Suprapubic skin (tissue), 4 donors: ENCODE measurements at places on chromosomes 4 and X. TPM values are rescaled to one million over a fixed set of nuclear protein-coding genes. Genes with fewer than 3 reads are reported as not detected.

GRCh38 chrX:101605728-101606127 is 12.1 kb downstream of the ARMCX6 start:
- no peak for DNase-seq

DNA sequence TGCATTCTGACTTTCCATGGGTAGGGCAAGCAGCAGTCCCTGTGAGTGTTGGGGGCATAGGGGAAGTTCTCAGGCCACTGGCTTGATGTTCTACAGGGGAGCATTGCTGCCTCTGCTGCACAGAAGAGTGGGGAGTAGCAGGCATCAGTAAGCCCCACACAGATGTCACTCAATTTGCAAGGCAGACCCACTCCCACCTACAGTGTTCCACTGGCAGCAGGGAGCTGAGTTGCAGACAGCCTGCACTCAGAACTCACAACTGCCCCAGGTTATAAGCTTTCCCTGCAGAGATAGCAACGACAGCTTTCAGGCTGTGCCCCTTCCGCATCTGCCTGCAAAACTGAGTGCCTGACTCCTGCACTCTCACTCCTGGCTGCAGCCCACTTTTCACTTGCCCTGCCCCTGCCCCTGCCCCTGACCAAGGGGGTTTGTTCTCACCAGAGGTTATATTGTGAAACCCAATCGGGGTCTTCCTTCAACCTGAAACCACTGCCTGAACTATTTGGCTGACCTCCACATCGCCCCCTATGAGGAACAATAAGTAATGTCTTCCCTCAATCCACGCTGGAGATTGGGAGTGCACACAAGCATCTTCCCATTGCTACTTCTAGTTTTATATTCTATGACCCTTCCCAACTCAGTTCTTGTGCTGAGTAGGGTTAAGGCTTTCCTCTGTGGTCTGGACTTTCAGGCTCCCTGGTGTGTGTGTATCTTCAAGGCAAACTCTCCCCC is 227.4 kb upstream of the CXorf51B start:
- DNase-seq: no peak

GRCh38 chr4:14124816-14125215 is 497.3 kb upstream of the BOD1L1 start:
- DNase-seq: no peak

GRCh38 chrX:130916636-130917422 is 13.8 kb upstream of the ENOX2 start:
- no peak for DNase-seq

- DNase-seq: no peak
Measured at GRCh38 chr4:134624365-134624764, 422.8 kb upstream of the PABPC4L start.

GRCh38 chr4:170230242-170230641 is 140.5 kb upstream of the AADAT start:
- DNase-seq: no peak

GRCh38 chrX:152520653-152521052 is 69.5 kb upstream of the GABRA3 start:
- DNase-seq: no peak

- DNase-seq: no peak
Measured at GRCh38 chr4:55625835-55626234, 10.3 kb downstream of the NMU start.

DNA sequence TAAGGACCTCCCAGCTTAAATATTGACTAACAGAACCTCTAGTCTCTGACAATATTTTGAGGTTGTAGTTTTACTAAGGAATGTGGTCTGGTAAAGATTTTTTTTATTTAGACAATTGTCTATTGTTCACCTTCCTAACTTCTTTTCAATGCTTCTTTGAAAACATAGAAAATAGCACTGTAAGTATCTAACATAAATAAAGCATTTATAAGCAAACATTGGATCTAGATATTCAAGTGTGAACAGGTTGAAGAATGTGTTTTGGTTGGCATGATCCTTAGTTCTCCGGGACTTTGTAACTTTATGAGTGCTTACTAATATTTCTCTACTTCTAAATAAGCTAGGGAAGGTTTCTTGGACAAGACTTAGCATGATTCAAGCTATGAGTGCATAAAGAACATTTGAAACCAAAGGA is 285.4 kb upstream of the ARSJ start:
- DNase-seq: no peak

DNA sequence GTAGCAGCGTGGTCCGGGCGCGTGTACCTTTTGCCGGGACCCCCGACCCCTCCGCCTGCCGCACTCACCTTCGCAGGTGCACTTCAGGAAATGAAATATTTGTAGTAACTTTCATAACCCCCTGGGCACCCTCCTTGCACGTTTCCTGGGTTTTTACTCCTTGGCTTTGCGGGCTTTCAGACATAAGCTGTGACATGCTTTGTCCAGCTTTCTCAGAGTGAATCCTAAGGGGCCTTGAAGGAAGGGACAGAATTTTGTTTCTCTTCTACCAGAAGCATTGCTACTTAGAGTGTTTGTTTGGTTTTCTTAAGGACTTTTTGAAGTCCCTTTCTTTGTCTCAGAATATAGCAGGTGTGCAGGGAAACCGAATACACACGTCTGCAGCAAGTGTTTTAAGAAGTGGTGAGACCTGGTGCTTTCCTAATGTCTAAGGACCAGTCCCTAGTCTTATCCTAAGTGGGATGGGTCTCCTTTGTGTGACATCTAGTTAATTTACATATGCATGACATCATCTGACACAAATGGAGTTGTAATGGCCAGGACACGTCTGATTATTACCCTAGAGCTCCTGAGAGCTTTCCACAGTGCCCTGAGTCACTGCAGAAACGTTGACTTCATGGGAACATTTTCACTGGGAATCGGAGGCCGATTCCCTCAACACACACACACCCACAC is 1.3 kb downstream of the FAM149A start:
- DNase-seq: no peak

DNA sequence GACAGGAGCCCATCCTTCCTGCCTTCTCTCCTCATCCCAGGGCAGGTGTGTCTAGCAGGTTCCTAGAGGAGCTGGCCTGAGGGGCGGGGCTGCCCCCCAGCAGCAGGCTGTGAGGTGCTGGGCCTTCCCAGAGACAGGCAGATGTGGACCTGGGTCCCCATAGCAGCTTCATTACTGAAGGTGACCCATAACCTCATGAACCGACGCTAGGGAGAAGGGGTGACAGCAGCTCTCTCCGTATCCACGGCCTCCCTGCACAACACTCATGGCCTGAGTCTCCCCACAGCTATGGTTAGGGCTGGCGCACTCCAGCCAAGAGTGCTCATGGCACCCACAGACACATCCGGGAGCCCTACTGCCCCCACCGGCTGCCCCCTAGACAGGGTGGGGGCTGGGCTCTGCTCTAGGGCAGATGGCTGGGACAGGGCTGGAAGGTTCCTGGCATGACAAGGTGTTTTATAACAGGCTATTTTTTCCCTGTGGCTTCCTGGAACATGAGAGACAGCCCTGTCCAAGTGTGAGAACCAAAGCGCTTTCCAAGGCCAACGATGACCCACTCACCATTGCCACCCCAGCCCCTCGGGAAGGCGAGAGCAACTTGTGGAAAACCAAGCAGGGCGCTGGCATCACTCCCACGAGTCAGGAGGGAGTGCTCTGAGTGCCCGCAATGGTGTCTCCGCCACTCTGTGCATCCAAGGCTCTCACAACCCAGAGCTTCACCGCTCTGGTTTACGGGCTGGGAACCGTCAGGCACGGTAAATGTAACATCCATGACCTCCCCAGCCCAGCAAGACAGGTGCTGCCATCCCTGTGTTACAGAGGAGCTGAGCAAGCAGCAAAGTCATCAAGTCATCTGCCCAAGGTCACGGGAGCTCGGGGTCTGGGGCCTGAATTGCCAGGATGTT is 59.8 kb downstream of the ACOX3 start:
- DNase-seq: no peak

DNA sequence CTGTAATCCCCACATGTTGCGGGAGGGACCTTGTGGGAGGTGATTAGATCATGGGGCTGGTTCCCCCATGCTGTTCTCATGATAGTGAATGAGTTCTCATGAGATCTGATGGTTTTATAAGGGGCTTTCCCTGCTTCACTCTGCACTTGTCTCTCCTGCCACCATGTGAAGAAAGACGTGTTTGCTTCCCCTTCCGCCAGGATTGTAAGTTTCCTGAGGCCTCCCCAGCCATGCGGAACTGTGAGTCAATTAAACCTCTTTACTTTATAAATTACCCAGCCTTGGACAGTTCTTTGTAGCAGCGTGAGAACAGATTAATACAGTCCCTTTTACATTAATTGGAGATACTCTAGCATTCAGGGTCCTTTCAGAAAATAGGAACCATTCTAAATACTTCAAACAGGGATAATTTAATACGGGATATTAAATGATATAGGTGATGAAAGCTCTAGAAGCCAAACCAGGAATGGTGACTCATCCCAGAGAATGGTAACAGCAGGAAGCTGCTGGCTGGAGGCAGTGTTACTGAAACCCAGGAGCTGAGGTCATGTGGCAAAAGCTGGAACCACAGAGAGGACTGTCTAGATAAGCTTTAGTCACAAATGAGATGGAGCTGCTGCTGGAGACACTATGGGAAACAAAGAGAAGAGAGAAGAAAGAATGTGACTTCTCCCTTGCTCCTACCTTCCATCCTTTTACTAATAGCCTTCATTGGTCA is 57.3 kb downstream of the GSTCD start:
- no peak for DNase-seq

DNA sequence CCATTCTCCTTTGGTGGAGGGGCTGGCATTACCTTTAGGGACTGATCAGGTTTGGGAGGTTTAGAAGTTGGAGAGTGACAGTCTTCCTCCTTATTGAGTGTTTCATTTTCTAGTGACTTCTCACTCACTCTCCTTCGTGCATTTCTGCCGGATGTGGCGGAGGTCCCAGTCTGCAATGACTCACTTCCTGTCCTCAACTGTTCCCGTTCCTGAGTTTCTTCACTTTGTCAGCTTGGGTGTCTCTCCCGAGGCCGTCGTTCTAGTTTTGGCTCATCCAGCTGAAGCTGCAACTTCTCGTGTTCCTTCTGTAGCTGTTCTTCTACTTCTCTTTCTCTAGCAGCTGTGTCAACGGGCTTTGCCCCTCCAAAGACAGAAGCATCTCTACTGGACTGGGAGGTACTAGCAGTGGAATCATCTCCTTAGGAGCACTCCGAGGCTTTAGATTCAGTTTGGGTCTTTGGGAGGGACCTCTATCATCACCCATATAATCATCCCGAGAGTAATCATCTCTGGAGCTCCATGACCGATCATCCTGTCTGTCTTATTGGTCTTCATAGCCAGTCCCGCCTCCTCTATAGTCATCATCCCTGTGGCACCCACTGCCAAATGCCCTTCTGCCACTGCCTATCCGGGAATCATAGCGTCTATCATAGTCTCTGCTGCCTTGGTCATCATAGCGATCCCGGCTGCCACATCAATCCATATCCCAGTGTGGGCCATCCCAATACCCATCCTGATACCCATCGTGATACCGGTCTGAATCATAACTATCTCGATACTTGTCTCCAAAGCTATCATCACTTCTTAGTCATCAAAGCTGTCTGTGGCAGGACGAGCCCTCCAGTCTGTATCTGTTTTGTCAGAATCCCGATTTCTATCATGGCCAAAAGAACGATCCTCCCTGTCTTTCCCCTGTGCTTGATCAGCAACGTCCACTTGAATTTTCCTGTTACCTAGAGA is 35.3 kb upstream of the VSIG4 start:
- DNase-seq: no peak

GRCh38 chr4:82681754-82682153 is 116.8 kb downstream of the SCD5 start:
- no peak for DNase-seq

DNA sequence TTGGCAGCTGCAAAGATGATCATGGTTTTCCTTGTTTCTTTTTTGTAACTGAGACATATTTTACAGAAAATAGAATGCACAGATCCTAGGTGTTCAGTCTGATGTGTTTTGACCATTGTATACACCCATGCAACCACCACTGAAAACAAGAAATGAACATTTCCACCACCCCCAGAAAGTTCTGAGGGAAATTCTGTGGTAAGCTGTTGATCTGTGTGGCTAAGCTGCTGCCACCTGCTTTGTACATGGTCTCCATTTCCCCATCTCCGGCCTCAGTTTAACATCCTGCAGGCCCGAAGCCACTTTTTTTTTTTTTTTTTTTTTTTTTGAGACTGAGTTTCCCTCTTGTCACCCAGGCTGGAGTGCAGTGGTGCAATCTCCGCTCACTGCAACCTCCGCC is 65.3 kb downstream of the NYX start:
- no peak for DNase-seq

DNA sequence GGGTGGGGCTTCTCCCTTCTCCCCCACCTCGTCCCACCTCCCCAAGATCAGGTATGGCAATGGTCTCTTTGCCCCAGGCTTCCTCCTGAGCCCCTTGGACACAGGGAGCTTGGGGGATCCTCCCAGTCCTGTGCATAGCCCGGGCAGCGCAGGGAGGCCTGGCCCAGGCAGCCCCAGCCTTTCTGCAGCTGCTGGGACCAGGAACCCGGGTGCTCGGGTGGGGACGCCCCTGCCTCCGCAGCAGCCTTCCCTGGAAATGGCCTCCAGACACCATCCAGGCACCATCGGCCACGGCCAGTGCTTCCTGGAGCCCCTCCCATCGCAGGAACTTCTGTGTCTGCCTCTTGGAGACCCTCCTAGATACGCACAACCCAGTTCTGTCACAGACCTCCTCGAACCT is 5.9 kb upstream of the MXD4 start:
- no peak for DNase-seq

- DNase-seq: no peak
Measured at GRCh38 chrX:113747274-113747973, 836.5 kb upstream of the HTR2C start.

GRCh38 chr4:87956501-87956900 is 19.0 kb upstream of the SPP1 start:
- DNase-seq: no peak

DNA sequence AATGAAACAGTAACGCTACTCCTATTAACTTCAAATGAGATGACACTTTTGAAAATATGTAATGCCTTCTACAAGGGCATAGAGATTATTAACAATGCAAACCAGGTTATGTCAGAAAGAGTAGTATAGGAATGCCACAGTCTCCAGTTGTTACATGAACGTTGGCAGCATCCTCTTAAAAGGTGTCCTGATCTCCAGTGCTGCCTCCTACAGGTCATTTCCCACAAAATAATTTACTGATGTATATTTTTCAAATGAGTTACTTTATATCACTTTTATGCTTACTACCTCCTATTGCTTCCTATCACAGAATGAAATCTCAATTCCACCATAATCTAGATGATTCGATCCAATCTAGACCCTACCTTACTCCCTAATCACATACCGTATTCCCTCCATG is 195.2 kb upstream of the EPHA5 start:
- no peak for DNase-seq

- no peak for DNase-seq
Measured at GRCh38 chr4:56004235-56004634, 55.5 kb downstream of the CEP135 start.

DNA sequence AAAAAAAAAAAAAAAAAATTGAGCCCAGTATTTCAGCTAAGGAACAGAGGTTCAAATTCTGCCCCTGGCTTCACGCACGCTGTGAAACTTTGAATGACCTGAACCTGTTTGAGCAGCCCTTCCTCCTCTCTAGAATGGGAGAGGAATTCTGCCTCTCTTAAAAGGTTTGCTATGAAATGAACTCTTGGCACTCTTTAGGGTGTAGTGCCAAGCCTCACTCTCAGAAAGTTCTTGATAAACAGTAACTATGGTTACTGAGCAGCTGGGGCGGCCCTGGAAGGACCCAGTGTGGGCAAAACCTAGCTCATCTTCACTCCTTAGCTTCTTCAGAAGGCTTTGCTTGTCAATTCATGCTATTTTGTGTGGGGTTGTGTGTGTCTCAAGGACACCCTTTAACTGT is 73.7 kb downstream of the GEMIN8 start:
- DNase-seq: no peak

COL25A1 gene
- 1.4 TPM for total RNA-seq

ARHGAP36 gene
- not detected for total RNA-seq

TMEM128 gene
- total RNA-seq: 12.6 TPM

CENPVL1 gene
- not detected for total RNA-seq

USP17L19 gene
- not detected for total RNA-seq

TASL gene
- total RNA-seq: 0.64 TPM

CCNA2 gene
- total RNA-seq: 6.4 TPM

GUCY2F gene
- not detected for total RNA-seq
